CD4-positive, CD25-positive, alpha-beta regulatory T cell (primary cell): ENCODE measurements at places on chromosomes 2 and 18. TPM values are rescaled to one million over a fixed set of nuclear protein-coding genes. Genes with fewer than 3 reads are reported as not detected.

Gene ASAP2
- not detected for polyA plus RNA-seq

Gene PKDCC
- not detected for polyA plus RNA-seq

Gene KATNAL2
- polyA plus RNA-seq: 0.51 TPM

Gene UBXN4
- 101 TPM for polyA plus RNA-seq

Gene CRYBA2
- not detected for polyA plus RNA-seq

Gene EFHD1
- 0.95 TPM for polyA plus RNA-seq

Gene PLGLB1
- not detected for polyA plus RNA-seq

Gene L3MBTL4
- polyA plus RNA-seq: not detected

Gene CD28
- polyA plus RNA-seq: 92.6 TPM

Gene XDH
- not detected for polyA plus RNA-seq

Gene GREB1L
- polyA plus RNA-seq: not detected

Gene ITPRIPL1
- 7.5 TPM for polyA plus RNA-seq

Gene ACMSD
- polyA plus RNA-seq: not detected

Gene SAG
- not detected for polyA plus RNA-seq

Gene CNRIP1
- not detected for polyA plus RNA-seq
